ENCODE measurements at places on chromosomes 12 and 14. TPM values are rescaled to one million over a fixed set of nuclear protein-coding genes. Genes with fewer than 3 reads are reported as not detected.

DNA sequence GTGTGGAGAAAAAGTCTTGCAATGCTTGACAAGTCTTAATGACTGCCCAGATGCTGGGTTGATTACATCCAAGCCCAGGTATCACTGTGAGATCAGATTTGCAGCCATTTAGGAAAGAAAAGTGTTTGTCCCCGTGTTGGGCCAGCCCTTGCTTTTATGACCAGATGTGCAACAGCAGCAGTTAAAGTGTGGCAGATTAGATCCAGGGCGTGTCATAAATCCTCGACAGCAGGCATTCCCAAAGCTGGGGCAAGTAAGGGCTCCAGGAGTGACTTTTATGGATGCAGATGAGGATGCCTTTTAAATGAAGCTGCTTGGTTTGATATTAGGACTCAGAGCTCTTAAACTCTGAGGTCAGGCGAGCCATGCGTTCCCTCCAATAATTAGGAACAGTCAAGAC lies 1.7 kb downstream of the SMOC1 start:
- DNase-seq, result no peak
- H3K27ac ChIP-seq, result no peak overlapping the region
- H3K4me3 ChIP-seq, result peak overlapping the region; percentile 87
- H3K27me3 ChIP-seq, result no peaks in the 10 kb centered on the region
- peaks cover 44% of the 10 kb centered on the region for H3K4me1 ChIP-seq
- no peaks in the 10 kb centered on the region for H3K36me3 ChIP-seq

GRCh38 chr14:65169351-65169750 lies 67.0 kb upstream of the MAX start:
- no peaks in the 10 kb centered on the region for H3K27me3 ChIP-seq
- no peak overlapping the region for H3K4me3 ChIP-seq
- no peaks in the 10 kb centered on the region for H3K36me3 ChIP-seq
- H3K4me1 ChIP-seq, result peaks cover 21% of the 10 kb centered on the region
- no peak for DNase-seq

DNA sequence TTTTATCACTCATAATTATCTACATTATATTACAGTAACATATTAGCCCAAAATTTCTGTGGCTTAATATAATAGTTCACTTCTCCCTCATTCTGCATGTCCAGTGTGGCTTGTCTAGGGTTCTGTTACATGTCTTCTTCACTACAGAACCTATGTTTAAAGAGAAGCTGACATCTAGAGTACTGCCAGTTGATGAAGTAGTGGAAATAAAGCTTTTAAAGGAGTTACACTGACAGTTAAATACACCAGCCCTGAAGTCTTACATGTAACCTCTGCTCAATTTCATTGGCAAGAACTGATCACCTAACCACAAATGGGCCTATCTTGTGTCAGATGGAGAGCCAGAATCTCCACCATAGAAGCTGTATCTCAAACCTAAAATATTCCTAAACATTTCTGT lies 32.9 kb downstream of the RPS6KA5 start:
- H3K4me1 ChIP-seq, result no peaks in the 10 kb centered on the region
- no peaks in the 10 kb centered on the region for H3K36me3 ChIP-seq
- DNase-seq, result no peak
- H3K4me3 ChIP-seq, result no peak overlapping the region
- no peak overlapping the region for H3K27ac ChIP-seq

Gene KRT82
- total RNA-seq, result not detected

Measured in MCF 10A (cell line).